ENCODE measurements at places on chromosomes 4 and X. TPM values are rescaled to one million over a fixed set of nuclear protein-coding genes. Genes with fewer than 3 reads are reported as not detected.

GRCh38 chr4:5756271-5756670 lies 45.3 kb downstream of the EVC start:
- DNase-seq, result no peak

DNA sequence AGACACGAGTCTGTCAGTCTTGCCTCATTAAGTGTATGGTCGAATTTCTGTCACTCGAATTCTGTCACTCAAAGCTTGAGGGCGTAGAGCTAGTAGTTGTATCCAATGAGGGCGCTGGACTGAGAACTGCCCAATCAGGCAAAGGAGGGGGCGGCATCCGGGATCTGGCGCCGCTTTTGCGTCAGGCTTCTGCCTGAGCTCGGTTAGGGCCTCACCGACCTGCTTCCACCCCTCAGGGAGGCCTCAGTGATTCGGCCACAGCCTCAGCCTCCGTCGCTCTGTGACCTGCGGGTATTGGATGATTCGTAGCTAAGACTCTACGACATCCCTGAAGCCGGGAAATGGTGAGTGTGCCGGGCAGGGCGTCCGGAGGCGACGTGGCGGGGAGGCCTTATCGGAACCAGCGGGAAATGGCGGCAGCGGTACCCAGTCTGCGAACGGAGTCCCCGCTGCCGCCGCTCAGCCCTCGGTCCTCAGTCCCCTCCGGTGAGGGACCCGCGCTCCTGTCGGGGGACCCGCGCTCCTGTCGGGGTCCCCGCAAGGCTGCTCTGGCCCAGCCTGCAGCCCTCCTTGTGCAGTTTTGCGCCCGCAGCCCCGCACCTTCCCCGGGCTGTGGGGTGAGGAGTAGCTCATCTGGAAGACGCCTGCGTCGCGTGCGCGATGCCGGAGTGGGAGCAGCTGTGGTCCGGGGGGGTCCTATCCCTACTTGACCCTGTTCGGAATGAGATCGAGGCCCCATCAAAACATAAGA lies 88.3 kb downstream of the ZNF718 start:
- peak; percentile 75 for DNase-seq

DNA sequence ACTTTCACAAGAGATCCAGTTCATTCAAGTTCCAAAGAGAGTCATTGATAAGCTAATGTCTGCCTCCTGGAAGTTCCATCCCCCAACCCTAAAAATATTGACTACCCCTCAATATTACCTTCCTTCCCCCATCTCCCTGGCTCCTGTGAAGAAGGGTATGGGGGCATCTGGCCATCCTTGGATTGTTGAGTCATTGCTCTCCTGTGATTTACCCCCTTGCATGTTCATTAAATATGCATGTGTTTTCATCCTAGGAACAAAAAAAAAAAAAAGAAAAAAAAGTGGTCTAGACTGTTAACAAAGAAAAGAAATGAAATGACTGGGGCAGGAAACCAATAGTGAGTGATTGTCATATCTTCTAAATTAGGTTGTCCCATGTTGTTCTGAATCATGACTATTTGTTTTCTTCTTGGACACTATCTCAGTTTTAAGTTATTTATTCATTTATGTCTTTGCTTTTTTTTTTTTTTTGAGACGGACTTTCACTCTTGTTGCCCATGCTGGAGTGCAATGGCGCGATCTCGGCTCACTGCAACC lies 51.9 kb upstream of the HUWE1 start:
- DNase-seq, result no peak

DNA sequence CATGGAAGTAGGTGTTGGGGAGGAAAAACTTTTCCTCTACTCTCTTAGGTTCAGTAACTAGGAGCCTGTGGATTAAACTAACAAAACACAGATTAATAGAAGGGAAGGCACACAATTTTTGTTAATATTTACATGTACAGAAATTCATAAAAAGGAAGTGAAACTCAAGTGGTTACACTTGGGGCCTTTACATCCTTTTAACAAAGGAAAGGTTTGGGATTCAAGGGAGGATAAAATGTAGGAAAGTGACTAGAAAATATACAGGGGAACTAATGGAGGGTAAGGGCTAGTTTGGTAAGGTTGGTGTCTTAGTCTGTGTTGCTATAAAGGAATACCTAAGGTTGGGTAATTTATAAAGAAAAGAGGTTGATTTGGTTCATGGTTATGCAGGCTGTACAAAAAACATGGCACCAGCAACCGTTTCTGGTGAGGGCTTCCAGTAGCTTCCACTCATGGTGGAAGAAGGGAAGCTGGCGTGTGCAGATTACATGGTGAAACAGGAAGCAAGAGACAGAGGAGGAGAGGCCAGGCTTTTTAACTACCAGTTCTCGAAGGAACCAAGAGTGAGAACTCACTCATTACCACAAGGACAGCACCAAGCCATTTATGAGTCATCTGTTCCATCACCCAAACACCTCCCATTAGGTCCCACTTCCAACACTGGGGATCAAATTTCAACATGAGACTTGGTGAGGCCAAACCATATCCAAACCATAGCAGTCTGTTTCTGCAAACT lies 124.4 kb downstream of the CHRDL1 start:
- no peak for DNase-seq

GRCh38 chr4:141587897-141588296 lies 48.5 kb upstream of the IL15 start:
- no peak for DNase-seq

DNA sequence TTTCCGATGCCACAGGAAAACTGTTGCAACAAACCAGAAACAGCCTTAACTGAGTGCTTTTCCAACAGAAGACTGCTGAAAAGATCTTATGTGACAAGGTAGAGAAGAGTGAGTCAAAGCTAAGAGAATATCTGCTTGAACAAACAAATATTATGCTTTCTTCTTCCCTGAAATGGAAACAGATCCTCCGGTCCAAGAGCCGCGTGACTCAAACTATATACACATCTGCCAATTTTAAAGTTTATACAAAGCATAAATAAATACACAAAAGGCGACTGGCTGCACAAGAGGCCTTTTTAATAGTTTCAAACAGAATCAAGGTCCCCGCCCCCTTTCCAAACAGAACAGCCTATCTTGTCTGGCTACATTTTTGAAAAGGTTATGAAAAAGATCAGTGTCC lies 329.7 kb upstream of the F9 start:
- no peak for DNase-seq

- DNase-seq, result no peak
Measured at GRCh38 chr4:12924728-12925320, 559.3 kb downstream of the RAB28 start.

DNA sequence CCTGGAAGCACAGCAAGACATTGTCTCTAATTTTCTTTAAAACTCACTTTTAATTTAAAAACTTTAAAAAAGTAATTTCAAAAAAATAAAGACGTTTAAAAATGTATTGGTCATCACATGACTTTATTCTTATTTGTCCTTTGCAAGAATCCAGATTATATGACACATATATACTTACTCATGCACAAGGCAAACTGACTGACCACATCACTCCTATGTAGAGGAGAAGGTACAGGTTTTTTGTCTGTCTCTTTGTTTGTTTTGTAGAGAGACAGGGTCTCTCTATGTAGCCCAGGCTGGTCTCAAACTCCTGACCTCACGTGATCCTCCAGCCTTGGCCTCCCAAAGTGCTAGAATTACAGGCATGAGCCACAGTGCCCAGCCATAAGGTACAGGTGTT lies 28.6 kb downstream of the MAML3 start:
- DNase-seq, result no peak

DNA sequence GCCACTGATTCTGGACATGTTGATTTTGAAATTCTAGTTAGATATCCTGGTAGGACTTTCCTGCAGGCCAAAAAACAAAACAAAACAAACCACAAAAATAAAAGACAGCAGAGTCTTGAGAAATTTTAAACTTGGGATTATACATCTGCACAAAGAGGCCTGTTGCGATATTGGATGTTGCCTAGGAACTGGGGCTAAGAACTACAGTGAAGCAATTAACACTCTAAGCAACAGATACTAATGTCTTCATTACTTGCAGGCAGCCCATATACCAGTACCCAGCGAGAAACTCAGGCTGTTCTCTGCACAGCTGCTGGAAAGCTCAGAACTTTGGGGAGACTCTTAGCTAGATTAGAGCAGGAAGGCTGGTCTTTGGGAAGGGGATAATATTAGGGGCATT lies 69.1 kb upstream of the SCOC start:
- DNase-seq, result no peak

- DNase-seq, result no peak
Measured at GRCh38 chr4:166165829-166166420, 292.9 kb downstream of the TLL1 start.

GRCh38 chr4:37533286-37534033 lies 152.7 kb downstream of the RELL1 start:
- no peak for DNase-seq

- DNase-seq, result peak; percentile 22
Measured at GRCh38 chrX:103330681-103331288, 746 bp downstream of the TCEAL7 start.

- peak; percentile 30 for DNase-seq
Measured at GRCh38 chrX:67544281-67545035, 637 bp downstream of the AR start.

- no peak for DNase-seq
Measured at GRCh38 chr4:1331591-1332353, 15.2 kb upstream of the UVSSA start.

- no peak for DNase-seq
Measured at GRCh38 chrX:118325453-118325852, 20.5 kb upstream of the WDR44 start.

DNA sequence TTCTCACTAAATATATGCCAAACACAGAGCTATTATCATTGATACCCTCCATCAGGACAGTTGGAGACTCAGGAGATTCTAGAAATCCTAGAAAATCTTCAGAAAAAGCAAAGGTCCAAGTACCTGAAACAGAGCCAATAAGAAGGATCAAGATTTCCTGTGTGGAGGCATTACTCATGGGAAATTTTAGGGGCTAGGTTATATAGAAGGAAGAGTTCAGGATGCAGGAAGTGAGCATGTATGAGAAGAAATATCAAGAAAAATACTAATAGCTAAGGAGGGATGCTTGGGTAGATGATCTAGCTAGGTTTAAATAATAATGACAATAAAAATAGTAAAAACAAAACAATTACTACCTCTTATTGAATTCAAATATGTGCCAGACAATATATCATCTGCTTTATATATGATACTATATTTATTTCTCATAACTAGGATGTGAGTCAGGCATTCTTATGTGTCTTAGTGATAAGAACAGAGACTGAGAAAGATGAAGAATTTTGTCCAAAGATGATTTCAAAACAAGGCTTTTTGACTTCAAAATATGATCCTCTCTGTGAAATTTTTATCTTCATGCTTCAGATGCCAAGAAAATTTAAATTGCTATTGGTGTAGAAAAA lies 66.4 kb upstream of the HHIP start:
- no peak for DNase-seq

- DNase-seq, result no peak
Measured at GRCh38 chr4:64130907-64131306, 278.3 kb downstream of the TECRL start.

DNA sequence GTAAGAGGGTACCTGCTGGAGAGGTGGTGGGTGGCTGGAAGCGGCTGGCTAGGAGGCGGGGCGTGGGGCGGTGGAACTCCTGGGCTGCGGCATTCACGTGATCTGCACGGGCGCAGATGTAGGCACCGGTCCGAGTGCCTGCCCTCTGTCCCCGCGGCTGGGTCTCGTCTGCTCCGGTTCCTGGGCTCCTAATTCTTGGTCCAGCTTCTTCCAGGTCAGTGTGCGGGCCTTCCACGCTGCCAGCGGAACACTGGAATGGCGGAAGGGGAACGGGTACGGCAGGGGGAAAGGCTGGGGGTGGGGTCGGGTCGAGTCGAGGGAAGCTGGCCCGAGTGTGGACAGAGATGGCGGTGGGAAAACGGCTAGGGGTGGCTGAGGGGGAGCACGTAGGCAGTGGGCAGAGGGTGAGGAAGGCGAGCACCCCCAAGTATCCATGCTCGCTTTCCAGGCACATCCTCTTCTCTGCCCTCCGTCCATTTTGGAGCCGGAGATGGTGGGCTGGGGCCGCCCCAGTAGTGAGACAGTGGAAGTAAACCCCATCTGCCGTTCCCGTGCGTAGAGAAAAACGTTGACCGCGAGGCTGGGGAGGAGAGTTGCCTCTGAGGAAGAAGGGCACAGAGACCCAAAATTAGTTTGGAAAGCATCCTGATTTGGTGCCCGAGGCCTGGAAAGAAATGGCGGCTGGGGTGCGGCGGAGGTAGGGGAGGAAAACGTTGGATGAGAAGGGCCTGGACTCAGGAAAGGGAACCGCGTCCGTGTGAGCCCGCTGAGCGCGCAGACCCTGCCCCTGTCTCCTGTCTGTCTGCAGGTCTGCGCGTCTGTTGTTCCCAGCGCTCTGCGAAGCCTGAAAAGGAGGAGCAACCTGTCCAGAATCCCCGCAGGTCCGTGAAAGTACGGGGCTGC lies at the start of gene TCEAL4:
Gene TCEAL4 (plus strand): TSS at position 105 of the 903 bp plus-strand sequence. CDS start 1,161 bp downstream, outside the sequence.
- peak; percentile 72 for DNase-seq

- no peak for DNase-seq
Measured at GRCh38 chr4:183763990-183764754, 105.1 kb downstream of the TRAPPC11 start.

- DNase-seq, result no peak
Measured at GRCh38 chr4:102586644-102587021, 85.5 kb downstream of the NFKB1 start.

DNA sequence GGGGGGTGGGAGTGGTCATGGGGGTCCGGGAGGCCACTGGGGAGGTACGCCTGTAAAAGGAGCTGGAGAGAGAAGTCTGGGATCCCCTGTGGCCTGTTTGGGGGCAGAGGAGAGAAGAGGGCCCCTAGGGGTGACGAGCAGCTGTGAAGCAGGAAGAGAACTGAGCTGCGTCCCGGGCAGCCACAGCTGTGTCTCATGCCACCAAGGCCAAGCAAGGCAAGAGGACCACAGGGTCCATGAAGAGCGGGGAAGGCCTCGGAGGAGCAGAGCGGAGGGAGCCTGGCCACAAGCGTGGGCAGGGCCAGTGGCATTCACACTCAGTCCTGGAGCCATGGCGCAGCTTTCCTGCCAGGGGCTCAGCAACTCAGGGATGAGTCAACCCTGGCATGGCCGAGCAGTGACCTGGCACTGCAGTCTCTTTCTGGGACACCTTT lies 13.6 kb upstream of the NAT8L start:
- no peak for DNase-seq

- no peak for DNase-seq
Measured at GRCh38 chr4:161629694-161630441, 533.9 kb downstream of the FSTL5 start.

DNA sequence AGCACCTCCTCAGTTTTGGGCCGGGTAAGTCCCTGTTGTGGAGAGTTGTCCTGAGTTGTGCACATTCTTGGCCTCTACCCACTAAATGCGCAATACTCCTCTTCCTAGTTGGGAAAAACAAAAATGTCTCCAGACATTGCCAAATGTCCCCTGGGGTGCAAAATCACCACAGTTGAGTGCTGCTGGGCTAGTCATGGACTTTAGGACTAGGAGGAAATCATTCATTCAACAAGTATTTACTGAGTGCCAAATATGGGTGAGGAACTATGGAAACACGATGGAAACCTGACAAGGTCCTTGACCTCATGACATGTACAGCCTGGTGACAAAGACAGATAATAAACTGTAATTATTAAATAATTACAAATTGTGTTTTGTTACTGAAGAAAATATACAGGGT lies 71.6 kb downstream of the STX18 start:
- DNase-seq, result no peak

EXOC1 gene
- total RNA-seq, result 59.9 TPM

RTL3 gene
- total RNA-seq, result 0.41 TPM

IL3RA gene
- 9.0 TPM for total RNA-seq

TMSB4X gene
- total RNA-seq, result 2,867 TPM

VSIG1 gene
- 0.48 TPM for total RNA-seq

PAGE4 gene
- 1.5 TPM for total RNA-seq

RS1 gene
- total RNA-seq, result not detected

FAM47A gene
- not detected for total RNA-seq

KIT gene
- 61.1 TPM for total RNA-seq

Measured in uterus (tissue), 4 donors.